Stimulated activated CD8-positive, alpha-beta memory T cell treated with anti-CD3 and anti-CD28 coated beads, Interleukin-4, amount 100 ng/mL, for 24 hours (primary cell): ENCODE measurements at places on chromosomes 5 and 9.

DNA sequence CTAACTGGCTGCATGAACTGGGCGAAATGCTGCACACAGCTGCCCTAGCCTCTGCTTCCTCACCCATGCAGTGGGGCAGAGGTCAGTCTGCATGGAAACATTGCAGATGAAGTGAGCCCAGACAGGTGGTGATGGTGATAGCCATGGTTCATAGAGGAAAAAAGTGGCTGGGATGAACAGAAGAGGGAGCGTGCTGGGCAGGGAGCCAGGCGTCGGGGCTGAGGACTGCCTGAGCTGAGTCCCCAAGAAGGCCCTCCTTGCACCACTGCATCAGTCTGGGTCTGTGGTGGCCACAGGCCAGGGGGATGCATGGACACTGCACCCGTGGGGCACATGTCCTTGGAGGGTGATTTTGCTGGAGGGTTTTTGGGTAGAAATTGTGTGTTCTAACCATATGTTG is 80.5 kb downstream of the AMBP start:
- no peak for DNase-seq

DNA sequence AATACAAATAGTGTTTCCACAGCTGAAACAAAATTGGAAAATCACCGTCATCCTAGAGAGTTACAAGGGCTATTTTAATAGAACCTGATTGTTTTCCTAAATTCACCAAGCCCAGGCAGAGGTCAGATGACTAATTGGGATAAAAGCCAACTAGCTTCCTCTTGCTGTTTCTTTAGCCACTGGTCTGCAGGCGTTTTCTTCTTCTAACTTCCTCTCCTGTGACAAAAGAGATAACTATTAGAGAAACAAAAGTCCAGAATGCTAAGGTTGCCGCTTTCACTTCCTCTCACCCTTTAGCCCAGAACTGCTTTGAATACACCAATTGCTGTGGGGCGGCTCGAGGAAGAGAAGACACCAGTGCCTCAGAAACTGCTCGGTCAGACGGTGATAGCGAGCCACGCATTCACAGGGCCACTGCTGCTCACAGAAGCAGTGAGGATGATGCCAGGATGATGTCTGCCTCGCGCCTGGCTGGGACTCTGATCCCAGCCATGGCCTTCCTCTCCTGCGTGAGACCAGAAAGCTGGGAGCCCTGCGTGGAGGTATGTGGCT is at the start of gene TLR4:
TSS of gene TLR4 (plus strand) at position 380 of the 552 bp plus-strand sequence. CDS start at position 450, 70 bp downstream.
- DNase-seq = no peak

DNA sequence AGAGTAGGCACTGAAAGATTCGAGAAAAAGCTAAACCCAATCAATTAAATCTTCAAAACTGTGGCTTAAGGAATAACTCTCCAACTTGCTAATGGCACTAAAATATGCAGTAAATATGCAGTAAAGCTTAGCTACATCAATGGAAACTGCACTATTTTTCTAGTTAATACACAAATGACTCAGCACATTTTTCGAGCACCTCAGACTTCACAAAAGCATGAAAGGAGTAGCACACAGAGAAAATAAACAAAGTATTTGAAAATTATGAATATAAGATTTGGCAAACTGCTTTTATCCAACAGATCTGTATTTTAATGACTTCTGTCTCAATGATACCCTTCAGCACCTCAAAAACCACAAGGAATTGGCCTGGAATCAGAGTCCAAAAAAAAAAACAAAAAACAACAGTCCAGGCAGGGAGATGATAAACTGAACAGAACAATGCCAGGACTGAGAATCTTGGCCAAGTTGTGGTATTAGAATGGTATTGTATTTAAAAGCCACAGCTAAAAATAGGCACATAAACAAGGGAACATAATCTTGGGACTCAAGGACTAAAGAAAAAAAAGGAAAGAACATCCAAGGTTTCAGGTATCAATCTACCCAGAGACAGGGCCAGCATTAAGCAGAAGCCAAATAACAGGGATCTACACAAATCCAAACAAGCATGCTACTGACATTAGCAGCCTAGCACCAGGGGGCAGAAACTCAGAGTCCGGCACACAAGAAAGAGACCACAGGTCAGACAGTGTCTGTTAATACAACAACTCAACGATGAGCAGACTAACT is 21.4 kb downstream of the TMEM245 start:
- DNase-seq = no peak

DNA sequence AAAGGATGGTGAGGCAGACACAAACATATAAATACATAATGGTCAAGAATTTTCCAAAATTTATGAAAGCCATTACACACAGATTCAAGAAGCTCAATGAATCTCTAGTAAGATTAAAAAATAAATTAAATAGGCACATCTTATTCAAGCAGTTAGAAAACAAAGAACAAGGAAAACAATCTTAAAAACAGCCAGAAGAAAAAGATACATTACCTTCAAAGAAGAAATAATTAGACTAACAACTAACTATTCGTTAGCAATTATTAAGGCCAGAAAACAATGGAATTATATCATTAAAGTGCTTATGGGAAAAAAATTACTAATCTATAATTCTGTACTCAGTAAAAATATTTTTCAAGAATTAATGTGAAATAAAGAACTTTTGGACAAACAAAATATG is 593.1 kb downstream of the EBF1 start:
- DNase-seq = no peak

GRCh38 chr5:180647941-180648500 is 1.4 kb downstream of the FLT4 start:
- DNase-seq = no peak

- DNase-seq = no peak
Observed at GRCh38 chr5:125277494-125278154, 531.2 kb upstream of the ZNF608 start.

DNA sequence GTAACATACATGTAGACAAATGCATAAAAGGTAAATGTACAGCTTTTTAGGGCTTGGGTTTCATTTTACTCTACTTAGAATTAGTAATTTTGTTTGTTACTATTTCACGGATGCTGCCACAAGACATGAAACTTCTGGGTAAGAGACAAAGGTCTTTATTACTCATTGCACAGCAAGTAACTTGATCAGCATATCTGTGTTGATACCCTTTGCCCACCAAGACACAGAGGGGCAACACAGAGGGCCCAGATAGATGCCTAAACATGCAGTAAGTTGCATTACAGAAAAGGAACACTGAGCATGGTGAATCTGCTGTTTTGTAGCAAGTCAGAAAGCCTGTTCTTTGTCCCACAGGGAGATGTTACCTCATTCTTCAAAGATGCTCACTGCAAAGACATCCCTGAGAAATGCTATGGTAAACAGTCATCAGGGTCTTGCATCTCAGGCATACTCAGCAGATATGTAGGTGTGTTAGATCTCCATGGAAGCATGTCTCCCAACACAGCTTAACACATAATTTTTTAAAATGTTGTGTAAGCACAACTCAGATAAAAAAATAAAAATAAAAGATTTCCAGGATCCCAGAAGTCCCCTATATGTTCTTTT is 10.3 kb downstream of the ITGA2 start:
- DNase-seq = no peak

GRCh38 chr5:73482383-73483136 is 15.7 kb upstream of the BTF3 start:
- no peak for DNase-seq

GRCh38 chr9:131886826-131887225 is 146.9 kb upstream of the RAPGEF1 start:
- no peak for DNase-seq

- peak; percentile 2 for DNase-seq
Observed at GRCh38 chr9:4574657-4575243, 84.5 kb downstream of the SLC1A1 start.

DNA sequence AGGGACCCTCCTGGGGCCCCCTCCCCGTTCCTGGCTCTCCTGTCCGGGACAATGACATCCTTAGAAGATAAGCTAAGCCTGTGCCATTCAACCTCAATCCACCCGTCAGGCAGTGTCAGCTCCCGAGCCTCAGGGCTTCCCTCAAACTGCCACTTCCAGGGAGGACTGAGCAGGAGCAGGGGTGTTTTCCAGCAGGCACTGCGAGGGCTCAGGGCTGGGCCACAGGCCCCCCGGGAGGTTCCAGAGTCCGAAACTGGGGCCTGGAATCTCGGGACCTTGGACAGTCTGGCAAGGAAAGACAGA is 26.2 kb downstream of the LHX3 start:
- no peak for DNase-seq

GRCh38 chr9:105132606-105133005 is 111.8 kb upstream of the SLC44A1 start:
- DNase-seq = no peak

- no peak for DNase-seq
Observed at GRCh38 chr9:75962013-75962661, 71.7 kb downstream of the PCSK5 start.

- no peak for DNase-seq
Observed at GRCh38 chr5:95761771-95762651, 30.9 kb downstream of the RHOBTB3 start.

DNA sequence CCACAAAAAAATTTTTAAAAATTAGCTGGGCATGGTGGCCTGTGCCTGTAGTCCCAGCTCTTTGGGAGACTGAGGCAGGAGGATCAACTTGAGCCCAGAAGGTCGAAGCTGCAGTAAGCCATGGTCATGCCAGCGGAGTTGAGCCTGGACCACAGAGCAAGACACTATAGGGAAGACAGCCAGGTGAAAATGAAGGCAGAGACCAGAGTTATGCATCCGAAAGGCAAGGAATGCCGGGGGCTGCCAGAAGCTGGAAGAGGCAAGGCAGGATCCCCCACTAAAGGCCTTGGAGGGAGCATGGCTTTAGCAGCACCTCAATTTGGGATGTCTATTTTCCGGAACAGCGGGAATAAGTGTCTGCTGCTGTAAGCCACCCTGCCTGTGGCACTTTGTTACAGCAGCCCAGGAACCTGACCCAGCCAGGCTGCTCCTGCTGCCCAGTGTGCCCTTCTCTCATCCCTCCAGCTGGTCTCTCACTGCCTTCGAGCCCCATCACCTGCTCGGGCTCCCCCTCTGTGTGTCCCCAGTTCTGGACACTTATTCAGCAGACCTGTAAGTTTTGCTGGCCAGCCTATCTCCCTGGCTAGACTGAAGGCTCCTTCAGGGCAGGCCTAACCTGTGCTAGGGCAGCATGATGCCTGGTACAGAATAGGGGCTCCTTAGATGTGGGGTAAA is 16.8 kb upstream of the JADE2 start:
- DNase-seq = no peak

DNA sequence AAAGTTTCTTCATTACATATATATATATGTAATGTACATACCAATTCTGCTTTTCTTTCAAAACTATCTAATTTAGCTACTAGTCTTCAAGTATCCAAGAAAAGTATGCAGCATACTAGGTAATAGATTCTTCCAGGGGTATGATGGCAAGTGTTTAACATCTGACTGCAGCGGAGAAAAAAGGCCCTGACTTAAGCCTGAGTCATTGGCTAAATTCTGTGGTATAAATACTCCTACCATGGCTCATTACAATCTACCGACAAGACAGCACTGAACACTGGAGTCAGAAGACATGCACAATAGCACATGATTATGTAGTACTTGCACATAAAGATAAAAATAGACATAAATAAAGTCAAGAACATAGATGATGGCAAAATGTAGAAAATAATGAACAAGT is 439.9 kb downstream of the BRINP1 start:
- no peak for DNase-seq

- no peak for DNase-seq
Observed at GRCh38 chr9:104900871-104901270, 27.1 kb downstream of the ABCA1 start.

DNA sequence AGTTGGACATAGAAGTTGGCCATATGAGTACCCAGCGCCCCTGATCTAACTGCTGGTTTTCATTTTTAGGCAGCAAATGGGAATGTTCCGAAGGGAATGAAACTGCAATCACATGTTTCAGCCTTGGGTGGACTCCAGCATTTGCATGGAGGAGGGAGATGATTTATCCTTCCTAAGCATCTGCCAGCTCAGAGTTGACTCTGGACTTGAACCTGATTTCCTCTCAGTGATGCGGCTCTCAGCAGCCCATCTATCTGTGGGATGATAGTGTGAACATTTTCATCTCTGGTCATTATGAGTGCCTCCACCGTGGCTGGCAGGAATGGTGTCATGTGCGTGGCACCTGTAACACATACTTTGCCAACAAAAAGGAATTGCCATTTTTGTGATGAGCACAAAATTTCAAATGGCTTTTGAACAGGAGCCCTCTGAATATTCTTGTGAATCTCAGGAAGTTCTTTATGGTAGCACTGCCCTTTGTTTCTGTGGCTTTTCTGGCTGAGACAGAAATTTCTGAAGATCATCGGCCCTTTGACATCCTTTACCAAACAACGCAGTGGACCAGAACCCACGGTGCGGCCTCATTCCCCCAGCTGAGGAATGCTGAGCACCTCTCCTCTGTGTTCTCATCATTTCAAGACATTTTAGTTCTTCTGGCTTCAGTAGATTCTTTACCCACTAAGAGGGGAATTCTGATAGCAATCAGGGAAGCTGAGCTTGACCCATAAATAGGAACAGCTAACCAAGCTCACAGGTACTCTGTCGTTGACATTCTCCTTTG is 28.5 kb downstream of the FUBP3 start:
- no peak for DNase-seq

GRCh38 chr9:126615245-126615790 is 1.6 kb downstream of the LMX1B start:
- no peak for DNase-seq

DNA sequence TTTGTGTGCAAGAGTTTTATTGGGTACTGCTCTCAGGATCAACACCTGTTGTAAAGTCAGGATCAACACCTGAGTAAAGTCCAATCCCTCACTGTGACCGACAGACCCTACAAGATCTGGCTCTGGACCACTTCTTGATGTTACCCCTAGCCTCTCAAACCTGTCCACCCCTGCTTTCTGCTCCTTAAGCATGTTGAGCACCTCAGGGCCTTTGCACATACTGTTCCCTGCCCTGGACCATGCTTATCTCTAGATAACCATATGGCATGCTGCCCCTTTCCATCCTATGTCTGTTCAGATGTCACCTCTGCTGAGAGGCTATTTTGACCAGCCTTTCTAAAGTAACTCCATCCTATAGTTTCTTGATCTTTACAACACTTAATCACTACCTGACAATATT is 269.6 kb downstream of the SMARCA2 start:
- no peak for DNase-seq

- no peak for DNase-seq
Observed at GRCh38 chr5:61755726-61756222, 423.7 kb downstream of the ZSWIM6 start.

DNA sequence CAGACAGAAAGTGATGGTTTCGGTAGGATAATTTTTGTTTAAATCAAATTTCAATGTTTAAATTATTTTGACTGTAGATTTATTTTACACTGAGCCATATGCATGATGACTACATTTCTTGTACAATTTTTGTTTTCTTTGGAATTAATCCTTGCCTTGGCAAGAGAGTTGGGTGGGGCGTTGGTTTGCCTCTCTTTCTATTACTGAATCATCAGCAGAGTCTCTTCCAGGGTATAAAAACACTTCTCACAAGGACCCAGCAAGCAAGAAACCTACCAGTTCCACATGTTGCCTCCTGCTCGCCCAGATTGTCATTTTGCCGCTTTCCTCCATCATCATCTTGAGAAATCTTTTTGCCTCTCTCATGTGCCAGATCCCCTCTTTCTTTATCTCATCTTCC is 455.0 kb upstream of the DMAC1 start:
- DNase-seq = no peak

- DNase-seq = no peak
Observed at GRCh38 chr5:6206501-6206900, 171.8 kb downstream of the MED10 start.

GRCh38 chr9:35646533-35647265 is 4.0 kb downstream of the SIT1 start:
- peak; percentile 84 for DNase-seq
